ENCODE measurements at places on chromosomes 16 and 17. TPM values are rescaled to one million over a fixed set of nuclear protein-coding genes. Genes with fewer than 3 reads are reported as not detected.

- no peak for ATAC-seq
Measured at GRCh38 chr17:28578246-28579195, 1.8 kb upstream of the ALDOC start.

GRCh38 chr16:53781023-53781605 is 77.2 kb downstream of the FTO start:
- ATAC-seq, result peak; percentile 70

DNA sequence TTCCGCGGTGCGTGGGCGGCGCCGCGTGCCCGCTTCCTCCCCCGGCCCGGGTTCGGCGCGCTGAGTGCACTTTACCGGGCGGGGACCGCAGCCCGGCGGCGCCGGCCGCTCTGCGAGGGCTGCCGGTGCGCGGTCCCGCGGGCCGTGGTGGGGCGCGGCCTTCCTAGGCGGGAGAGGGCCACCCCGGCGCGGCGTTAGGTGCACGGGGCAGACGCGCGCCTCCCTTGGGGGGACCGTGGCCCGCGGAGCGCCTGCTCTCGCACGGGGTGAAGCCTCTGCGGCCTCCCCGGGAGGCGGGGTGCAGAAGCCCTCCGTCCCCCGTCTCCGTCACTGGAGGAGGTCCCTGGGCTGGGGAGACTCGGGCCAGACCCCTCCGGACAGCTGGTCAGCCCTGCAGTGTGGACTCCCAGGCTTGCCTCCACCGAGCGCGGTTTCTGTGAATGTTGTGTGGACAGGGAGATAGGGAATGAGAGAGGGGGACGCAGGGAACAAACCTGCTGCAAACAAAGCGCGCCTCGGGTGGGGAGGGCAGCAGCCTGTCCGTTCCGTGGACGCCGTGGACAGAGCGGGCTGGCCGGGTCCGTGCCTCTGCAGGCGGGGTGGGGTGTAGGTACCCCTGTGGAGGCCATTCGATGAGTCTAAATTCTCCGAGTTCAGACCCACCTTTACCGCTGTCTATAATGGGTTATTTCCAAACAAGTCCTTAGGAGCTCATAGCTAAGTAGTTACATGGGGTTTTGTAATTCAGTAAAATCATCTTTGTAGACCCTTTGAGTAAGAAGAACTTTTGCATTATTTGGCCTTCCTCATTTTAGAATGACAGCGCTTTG is 721 bp downstream of the TBCD start:
- peak; percentile 19 for ATAC-seq

- no peak for ATAC-seq
Measured at GRCh38 chr16:11980136-11980844, 3.8 kb downstream of the SNX29 start.

- ATAC-seq, result peak; percentile 91
Measured at GRCh38 chr16:75483222-75483621, 12.0 kb downstream of the CHST6 start.

GRCh38 chr16:54180421-54181359 is 105.9 kb downstream of the IRX3 start:
- no peak for ATAC-seq

GRCh38 chr16:70632273-70632672 is 14.1 kb upstream of the IL34 start:
- no peak for ATAC-seq

DNA sequence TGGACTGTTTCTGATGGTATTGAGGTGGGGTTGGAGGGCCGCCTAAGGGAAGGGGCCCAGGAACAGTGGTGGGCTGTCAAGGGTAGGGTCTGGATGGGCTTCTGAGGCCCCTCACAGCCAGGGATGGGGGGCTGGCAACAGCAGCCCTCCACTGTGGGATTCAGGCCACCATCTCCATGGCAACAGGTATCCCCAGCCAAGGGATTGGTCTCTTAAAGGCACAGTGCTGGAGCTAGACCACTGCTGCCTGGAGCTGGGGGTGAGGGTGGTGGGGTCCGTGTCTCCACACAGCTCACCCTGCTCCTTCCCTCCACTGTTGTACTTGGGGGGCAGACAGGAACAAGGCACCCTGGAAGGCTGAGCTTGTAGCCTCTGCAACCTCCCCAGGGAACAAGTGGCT is 41.8 kb downstream of the PSME3IP1 start:
- ATAC-seq, result no peak

- ATAC-seq, result no peak
Measured at GRCh38 chr17:81245665-81246342, 6.7 kb downstream of the NDUFAF8 start.

GRCh38 chr17:66415366-66416206 is 113.2 kb downstream of the PRKCA start:
- ATAC-seq, result no peak

GRCh38 chr17:67558740-67559380 is 158.9 kb upstream of the NOL11 start:
- peak; percentile 26 for ATAC-seq

DNA sequence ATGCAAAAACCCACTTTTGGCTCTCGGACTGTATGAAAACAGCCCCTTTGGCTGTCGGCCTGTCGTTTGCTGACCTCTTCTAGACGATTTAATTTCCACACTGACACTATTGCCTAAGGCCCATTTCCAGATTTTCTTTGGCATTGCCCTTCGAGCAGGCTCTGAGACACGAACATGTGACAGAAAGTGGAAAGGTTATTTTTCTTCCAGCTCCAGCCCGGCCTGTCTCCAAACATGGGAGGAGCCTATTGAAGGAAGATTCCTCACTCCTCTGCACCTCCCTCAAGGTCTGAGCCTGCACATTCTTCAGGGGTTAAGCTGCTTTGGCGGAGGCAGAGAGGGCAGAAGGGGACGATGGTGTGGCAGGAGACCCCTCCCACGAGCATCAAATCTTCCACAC is 85.9 kb upstream of the FOXF1 start:
- ATAC-seq, result no peak

DNA sequence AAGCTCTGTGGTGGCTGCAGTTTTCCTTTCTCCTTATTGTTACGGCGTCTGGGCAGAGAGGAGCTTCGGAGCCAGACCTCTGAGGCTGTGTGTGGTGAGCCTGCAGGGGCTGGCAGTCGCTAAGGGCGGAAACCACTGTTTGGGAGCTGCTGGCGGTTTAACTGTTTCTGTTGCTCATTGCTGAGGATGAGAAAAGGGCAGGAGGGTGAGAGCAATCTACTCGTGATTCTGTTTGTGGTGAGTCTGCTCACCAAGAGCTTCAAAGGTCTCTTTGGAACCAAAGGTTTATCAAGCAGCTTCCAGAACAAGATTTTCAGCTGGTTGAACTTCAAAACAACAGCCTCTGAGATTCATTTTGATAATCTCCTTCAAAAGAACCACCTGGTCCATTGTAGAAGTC is 143.9 kb downstream of the ANKFN1 start:
- ATAC-seq, result no peak

DNA sequence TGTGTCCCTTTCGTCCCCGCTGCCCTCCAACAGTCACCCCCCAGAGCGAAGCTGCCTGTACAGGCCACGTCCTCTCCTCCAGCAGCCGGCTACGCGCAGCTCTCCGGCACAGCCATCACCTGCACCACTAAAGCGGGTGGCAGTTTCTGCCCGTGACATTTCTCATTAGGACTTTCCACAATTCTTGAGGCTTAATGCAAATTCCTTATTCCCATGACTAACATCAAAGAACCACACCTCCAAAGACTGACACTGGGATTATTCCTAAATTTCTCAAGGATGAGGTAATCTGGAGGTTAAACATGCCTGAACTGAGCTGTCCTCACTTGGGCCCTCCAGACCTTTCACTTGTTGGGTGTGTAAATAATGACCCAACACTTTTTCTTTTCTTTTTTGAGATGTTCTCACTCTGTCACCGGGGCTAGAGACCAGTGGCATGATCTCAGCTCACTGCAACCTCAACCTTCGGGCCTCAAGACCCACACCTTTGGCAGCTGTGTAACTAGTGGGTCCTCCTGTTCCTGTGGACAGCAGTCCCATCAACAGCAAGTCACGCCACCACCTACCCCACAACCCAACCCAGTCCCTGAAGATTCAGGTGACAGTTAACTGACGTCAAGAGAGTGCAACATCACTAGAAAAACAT is 11.7 kb downstream of the ANKRD11 start:
- ATAC-seq, result peak; percentile 70

- ATAC-seq, result no peak
Measured at GRCh38 chr17:8892338-8892690, 24.8 kb upstream of the PIK3R6 start.

GRCh38 chr17:75610103-75610984 is 22.7 kb downstream of the MYO15B start:
- peak; percentile 44 for ATAC-seq

- no peak for ATAC-seq
Measured at GRCh38 chr17:66555605-66556004, 253.2 kb downstream of the PRKCA start.

DNA sequence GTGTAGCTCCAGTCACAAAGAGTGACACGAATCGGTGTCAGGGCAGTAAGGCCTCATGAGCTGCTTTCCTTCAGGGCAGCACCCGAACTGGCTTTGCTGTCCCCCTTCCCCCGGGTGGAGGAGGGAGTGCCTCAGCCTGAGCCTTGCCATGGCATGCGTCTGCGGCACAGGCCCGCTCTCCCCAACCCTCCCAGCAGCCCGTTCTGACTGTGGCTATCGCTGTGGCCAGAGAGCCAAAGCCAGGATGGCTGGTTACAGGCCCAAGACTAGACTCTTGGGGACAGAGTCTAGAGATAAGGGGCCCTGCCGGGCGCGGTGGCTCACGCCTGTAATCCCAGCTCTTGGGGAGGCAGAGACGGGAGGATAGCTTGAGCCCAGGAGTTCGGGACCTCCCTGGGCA is 25.9 kb downstream of the CLUH start:
- no peak for ATAC-seq

GRCh38 chr17:48002916-48003416 is 32.1 kb downstream of the CDK5RAP3 start:
- peak; percentile 8 for ATAC-seq

- ATAC-seq, result no peak
Measured at GRCh38 chr16:4390266-4391260, 18.9 kb downstream of the VASN start.

GRCh38 chr16:5069854-5070253 is 1.8 kb upstream of the ALG1 start:
- ATAC-seq, result no peak

- no peak for ATAC-seq
Measured at GRCh38 chr16:27378871-27379481, 23.0 kb upstream of the IL21R start.

- no peak for ATAC-seq
Measured at GRCh38 chr16:31131416-31131815, 4.1 kb downstream of the PRSS8 start.

GRCh38 chr17:14289162-14289561 is 11.7 kb upstream of the HS3ST3B1 start:
- no peak for ATAC-seq

DNA sequence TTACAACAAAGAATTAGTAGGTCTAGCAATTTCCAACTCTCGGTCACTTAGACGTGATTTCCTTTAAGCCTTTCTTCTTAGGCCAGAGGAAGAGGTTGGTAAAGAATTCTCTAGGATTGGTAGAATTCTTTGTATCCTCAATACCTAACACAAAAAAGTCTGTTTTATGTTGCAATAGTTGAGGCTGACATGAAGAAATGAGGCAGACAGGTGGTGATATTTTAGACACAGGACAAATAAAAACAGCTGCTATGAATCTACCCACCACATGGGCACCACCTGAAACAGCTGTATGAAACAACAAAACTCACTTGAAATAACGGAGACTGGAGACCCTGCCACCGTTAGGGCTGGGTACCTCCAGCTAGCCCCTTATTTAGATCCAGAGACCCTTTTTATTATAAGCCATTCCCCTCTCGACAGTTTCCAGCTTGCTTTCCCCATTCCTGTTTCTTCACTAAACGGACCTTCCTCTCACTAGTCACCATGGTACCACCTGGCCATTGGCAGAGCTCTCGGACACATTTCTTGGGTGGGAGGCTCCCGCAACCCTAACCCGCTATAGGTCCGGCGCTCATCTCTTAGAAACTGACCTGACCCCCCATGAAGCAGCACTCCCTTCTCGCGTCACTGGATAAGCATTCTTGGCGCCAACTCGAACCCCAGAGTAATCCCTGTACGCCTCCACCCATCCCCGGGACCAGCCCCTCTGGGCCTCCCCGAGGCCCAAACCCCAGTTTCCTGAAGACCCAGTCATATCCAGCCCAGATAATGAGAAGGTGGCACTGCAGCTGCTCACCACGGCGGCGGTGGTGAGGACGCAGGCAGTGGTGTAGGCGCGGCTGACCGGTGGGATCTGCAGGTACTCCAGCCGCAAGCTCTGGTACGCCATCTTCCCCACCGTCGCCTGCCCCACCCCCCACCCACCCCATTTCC is at the start of gene DERL2:
Gene DERL2 (minus strand): TSS at position 909 of the 936 bp plus-strand sequence. CDS start 17 bp downstream, at position 892.
- peak; percentile 30 for ATAC-seq

DNA sequence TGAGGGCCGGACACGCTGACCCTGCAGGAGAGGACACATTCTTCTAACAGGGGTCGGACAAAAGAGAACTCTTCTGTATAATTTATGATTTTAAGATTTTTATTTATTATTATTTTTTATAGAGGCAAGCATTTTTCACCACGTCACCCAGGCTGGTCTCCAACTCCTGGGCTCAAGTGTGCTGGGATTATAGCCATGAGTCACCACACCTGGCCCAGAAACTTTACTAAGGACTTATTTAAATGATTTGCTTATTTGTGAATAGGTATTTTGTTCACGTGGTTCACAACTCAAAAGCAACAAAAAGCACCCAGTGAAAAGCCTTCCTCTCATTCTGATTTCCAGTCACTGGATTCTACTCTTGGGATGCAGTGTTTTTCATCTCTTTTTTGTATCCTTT is 2.3 kb upstream of the SERPINF1 start:
- ATAC-seq, result peak; percentile 55

- no peak for ATAC-seq
Measured at GRCh38 chr17:67369676-67370075, 3.3 kb upstream of the PSMD12 start.

- ATAC-seq, result peak; percentile 68
Measured at GRCh38 chr16:14181371-14182050, 110.4 kb downstream of the MRTFB start.

DNA sequence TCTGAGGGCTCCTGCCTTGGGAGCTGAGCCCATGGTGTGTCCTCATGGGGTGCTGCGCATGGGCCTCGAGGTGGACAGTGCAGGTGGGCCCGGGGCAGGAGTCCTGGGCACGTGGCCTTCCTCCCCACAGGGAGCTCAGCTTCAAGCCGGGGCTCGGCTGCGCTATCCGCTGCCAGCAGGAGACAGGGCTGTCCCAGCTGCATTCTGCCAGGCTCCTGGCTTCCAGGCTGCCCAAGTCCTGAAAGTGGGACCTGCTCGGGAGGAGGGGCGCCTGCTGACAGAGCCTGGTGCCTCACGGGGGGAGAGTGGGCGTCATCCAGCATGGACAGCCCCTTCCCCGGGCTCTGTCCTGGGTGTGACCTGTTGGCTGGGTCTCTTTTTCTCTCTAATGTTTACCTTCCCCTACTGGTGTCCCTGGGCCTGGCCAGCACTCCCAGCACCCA is 7.1 kb downstream of the TRAF7 start:
- peak; percentile 6 for ATAC-seq

GRCh38 chr17:8048736-8049135 is 9.9 kb downstream of the ALOX15B start:
- no peak for ATAC-seq

ASIC2 gene
- total RNA-seq, result not detected

PRR29 gene
- not detected for total RNA-seq

GOT2 gene
- 98.2 TPM for total RNA-seq

COX10 gene
- total RNA-seq, result 19.0 TPM

NLRC3 gene
- total RNA-seq, result 0.48 TPM

GAS7 gene
- 17.3 TPM for total RNA-seq

CHST5 gene
- total RNA-seq, result not detected

DCXR gene
- 138 TPM for total RNA-seq

HOXB1 gene
- 0.24 TPM for total RNA-seq

DRC7 gene
- total RNA-seq, result not detected

OR3A2 gene
- not detected for total RNA-seq

EPX gene
- not detected for total RNA-seq

CD7 gene
- 0.80 TPM for total RNA-seq

CNGB1 gene
- total RNA-seq, result 0.32 TPM

DPEP2 gene
- 0.68 TPM for total RNA-seq

DPEP1 gene
- total RNA-seq, result not detected

TNFSF13 gene
- 6.4 TPM for total RNA-seq

Data from esophagus mucosa (tissue), 1 donor.